ENCODE measurements at places on chromosomes 1 and 21.

DNA sequence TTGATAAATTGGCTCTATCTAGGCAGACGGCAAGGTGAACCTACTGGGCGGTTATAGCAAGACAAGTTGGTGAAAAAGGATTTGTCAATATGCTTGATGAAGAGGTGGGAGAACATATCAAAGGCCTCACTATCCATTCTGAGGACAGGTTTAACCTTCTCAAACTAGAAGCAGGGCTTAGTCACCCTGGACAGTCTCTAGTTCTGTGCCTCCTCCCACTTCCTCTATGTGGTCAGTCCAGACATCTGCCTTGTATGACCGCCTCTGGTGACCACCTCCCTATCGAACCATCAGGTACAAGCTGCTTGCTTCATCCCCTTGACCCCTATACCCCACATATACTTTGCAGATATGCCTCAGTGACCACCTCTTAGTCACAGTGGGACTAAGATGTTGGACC lies 2.3 kb upstream of the SCYL3 start:
- DNase-seq, result no peak

DNA sequence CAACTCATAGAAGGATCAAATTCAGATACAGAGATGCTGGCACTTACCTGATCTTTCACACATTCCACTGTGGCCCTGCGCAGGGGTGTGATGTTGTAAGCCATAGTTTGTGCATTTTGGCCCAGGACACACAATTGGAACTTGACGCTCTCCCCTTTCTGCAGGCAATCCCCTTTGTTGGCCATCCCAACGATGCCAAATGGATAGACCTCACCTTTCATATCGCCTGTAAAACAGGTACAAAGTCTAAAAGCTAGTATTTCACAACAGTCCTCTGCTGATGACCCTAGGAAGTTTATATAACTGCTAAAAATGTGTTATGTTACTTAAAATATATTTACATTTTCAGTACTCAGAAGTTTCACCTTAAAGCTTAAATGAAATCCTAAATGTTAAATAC lies 3.9 kb upstream of the NRAS start:
- DNase-seq, result no peak

GRCh38 chr1:198449261-198449660 lies 91.2 kb downstream of the ATP6V1G3 start:
- no peak for DNase-seq

DNA sequence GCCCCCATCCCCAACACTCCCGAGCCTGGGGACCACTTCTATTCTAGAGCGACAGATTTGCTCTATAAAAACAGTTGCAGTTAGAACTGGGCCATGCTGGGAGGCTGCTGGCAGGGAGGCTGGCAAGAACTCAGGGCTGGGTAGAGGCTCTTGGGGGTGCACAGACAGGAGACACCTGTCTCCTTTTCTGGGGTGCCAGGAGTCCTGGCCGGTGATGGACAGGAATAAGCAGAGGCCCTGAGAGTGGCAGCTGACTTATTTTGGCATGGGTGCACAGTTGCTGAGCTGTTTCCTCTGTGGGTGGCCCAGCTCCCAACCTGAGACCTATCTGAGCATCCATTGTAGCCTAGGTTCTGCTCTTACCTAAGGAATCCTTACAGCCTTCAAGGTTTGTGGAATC lies 39.2 kb upstream of the TMPRSS2 start:
- DNase-seq, result no peak

Data from stimulated activated CD4-positive, alpha-beta T cell treated with anti-CD3 and anti-CD28 coated beads, Interleukin-15, amount 100 ng/mL, for 1 hour (primary cell).